ENCODE measurements at places on chromosomes 7 and 10.

GRCh38 chr10:34319197-34319846 is 495.8 kb downstream of the PARD3 start:
- peak; percentile 86 for DNase-seq

GRCh38 chr10:35130663-35131062 is 4.0 kb downstream of the CREM start:
- no peak for DNase-seq

DNA sequence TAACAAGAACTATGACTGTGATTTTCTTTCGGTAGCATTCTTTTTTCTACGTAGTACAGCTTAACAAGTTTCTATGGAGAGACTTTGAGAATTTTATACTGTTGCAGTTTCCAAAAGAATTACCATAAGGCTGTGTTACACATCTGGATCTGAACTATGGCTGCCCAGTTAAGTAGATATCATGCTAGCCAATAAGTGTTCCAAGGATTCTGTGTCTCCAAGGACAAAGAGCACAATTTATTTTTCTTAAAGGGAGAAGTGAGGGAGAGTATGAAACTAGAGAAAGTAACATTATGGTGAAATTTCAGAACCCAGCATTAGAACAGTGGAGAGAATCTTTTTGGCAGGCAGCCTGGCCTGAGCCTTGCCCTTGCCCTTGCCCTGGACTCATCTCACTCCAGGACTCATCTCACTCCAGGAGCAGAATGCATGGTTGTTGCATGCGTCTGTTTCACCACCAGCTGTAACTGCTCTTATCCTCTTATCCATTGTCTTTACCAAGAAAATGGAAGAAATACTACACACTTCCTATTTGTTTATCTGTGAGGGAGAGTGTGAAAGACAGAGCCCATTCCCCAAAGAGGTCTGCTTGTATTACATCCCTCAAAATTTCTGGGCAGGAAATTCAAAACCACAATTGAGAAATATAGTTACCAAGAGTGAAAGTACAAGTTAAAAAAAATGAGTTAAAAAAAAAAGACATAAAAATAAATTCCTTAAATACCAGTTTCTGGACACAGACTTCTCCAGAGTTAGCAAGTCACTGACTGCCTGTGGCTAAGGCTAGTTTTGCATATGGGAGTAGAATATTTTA is 1067.5 kb downstream of the NRG3 start:
- peak; percentile 64 for DNase-seq

DNA sequence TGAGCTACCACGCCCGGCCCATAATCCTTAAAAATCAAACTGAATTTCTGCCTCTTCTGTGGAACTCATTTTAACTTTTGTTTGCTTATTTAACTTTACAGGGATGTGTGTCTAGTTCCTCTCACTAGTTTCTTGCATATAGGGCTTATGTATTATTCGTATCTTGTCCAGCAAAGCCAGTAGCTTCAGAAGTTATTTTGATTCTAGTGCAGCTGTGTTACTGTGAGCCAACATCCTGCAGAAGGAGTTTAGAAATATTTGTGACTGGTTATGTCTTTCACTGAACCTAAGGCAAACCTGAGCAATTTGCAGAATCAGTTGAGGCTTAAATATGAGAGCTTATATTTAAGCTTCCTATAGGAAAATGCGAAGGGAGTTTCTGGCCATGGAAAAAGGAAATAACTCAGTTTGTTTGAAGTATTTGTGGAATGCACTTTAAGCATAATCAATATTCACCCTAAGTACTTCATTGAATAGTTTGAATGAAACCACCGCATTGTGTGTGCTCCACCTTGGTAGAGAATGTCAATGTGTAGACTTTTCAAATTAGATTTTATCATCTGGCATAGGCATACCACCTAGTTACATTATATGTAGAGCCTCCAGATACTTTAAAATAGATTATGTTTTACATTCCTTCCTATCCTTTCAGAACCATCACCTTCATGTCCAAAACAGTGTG is 90.8 kb downstream of the MCU start:
- no peak for DNase-seq

DNA sequence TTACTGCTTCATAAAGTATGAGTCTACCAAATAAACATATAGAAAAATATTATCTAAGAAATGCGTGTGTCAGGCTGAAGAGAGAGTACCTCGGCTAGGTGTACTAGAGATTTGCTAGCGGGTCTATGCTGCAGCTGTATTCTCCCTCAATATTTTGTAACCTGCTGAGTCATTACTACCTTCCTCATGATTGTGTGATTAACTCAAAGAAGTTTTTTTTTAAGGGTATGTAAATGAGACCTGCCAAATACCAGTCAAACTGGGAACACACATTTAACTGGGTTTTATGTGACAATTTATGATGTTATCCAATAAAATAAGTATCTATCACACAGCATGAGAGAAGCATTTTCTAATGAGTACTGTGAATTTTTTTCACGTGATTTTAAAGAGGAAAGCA is 180.4 kb downstream of the RNF133 start:
- no peak for DNase-seq

GRCh38 chr10:124830445-124830844 is 28.8 kb downstream of the ABRAXAS2 start:
- no peak for DNase-seq

- no peak for DNase-seq
These were observed 23.5 kb upstream of the FAM133B start for GRCh38 chr7:92613720-92614119.

DNA sequence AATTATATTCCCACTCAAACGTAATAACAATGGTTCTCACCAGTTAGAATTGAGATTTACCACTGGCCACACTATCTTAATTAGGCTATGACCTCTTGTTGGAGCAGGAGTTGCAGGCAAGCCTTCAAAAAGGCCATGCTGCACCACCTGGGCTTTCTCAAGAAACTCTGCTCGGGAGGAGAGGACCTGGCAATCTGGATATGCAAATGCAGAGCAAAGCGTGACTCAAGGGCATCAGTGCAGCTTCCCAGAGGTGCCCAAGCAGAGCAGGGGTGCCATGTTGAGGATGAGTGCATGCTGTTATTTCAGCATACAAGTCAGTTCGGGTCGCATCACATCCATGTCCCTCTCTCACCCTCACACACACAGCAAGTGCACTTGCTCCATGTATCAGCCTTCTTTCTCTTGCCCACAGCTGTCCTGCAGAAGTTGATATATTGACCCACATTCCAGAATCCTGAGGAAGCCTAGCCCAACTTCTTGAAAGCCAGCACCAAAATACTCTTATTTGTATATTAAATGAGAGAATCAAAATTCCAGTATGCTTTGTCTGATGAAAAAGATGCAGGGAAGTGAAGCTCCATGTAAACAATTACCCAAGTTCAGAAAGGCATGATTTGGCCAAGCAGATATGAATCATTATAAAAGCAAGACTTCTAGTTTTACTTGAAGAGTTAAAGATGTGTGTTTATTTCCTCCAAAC is 55.7 kb upstream of the IL6 start:
- DNase-seq: no peak

- DNase-seq: no peak
These were observed 806.1 kb downstream of the DNAJB9 start for GRCh38 chr7:109375823-109376222.

- DNase-seq: peak; percentile 51
These were observed 379.1 kb upstream of the GALNT17 start for GRCh38 chr7:70752794-70753241.

- no peak for DNase-seq
These were observed 491.1 kb upstream of the ZMIZ1 start for GRCh38 chr10:78577712-78578111.

GRCh38 chr7:156731651-156732050 is 91.1 kb downstream of the RNF32 start:
- DNase-seq: no peak

DNA sequence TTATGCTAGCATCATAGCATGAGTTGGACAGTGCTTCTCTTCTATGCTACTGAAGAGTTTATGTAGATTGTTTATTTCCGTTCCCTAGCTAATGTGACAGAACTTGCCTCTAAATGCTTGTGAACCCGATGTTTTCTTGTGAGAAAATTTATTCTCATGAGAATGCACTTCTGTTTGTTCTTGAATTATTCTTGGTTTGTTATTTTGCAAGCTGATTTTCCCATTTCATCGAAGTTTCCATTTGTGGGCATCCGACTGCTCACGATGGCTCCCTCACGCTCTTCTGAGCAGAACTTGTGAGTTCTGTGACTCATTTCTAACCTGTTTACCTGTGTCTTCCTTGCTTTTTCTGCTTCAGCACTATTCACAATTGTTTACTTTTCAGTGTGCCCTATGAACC is 59.9 kb downstream of the WDFY4 start:
- DNase-seq: no peak

GRCh38 chr10:11891776-11892486 is 68.8 kb downstream of the PROSER2 start:
- no peak for DNase-seq

DNA sequence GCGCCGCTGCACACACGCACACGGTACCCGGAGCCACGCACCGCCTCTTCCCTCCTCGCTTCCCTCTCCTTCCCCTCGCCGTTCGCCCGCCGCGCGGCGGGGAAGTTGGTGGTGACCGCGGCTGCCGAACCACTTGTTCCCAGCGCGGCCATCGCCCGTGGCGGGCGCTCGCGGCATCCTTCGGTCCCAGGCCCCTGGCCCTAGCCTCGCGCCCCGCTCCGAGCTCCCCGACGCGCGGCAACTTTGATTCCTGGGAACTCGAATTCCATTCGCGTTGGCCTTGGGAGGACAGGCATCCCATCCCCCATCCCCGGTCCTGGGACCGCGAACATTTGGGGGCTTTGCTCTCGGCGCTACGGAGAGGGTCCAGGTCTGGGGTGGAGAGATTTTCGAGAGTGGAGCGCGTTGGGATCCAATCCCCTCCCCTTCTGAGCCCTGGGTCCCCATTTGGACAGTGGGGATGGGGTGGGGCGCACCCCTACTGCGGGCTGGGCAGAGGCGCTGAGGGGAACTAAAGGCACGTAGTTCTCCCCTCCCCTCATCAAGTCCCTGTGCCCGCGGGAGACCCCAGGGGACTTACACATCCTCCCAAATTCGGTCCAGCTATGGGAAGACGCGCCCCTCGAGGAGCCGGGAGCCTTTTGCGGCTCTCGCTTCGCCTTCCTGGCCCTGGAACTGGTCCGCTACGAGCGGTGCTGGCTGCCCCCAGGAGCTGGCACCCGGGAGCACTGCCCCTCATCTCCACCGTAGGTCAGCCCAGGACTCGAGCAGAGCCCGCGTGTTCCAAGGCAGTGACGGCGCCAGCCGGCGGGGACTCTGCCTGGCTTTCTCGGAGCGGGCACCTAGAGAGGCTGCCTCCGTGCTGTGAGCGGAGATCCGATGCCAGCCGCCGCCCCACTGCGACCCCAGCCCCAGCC is 834 bp downstream of the CDH23 start:
- no peak for DNase-seq

DNA sequence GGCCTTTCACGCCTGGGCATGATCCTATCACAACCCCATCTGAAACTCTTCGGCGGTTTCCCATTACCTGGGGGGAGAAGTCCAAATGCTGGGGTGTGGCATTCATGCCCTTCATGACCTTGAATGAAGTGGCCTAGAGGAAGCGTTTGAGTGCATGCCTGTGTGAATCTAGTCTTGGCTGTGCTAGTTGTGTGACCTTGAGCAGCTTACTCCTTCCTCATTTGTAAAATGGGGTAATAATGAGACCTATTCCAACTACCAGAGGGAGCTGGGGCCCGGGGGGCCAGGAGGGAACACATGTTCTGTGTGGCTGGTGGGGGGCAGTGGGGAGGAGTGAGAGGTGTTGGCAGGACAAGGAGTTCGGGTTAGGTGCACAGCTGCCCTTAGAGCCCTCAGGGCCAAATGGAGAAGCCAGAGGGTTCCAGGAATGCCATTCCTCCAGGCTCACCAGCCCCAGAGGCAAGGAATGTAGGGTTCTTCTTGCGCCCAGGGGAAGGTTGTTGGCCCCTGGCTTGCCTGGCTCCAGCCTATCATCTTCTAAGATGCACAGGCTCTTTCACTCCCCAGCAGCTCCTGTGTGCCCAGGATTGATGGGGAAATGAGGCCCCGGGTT is 21.3 kb upstream of the TBRG4 start:
- no peak for DNase-seq

- DNase-seq: no peak
These were observed 37.8 kb downstream of the RSU1 start for GRCh38 chr10:16779384-16779915.

DNA sequence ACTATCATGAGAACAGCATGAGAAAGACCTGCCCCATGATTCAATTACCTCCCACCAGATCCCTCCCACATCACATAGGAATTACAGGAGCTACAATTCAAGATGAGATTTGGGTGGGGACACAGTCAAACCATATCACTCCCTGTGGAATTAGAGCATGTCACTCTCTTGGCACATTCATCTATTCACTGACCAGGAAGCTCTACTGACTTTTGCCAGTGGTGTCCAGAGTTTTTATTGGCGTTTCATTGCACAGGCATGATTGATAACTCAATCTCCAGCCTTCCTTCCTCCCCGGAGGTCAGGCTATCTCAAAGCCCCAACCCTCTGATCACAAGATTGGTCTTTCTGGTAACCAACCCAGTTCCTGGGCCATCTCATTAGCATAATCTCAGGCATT is 478.9 kb upstream of the NRP1 start:
- no peak for DNase-seq

GRCh38 chr7:131522325-131522930 is 34.0 kb downstream of the PODXL start:
- DNase-seq: no peak

- DNase-seq: no peak
These were observed 581.7 kb downstream of the DNAJB6 start for GRCh38 chr7:157918326-157919080.

DNA sequence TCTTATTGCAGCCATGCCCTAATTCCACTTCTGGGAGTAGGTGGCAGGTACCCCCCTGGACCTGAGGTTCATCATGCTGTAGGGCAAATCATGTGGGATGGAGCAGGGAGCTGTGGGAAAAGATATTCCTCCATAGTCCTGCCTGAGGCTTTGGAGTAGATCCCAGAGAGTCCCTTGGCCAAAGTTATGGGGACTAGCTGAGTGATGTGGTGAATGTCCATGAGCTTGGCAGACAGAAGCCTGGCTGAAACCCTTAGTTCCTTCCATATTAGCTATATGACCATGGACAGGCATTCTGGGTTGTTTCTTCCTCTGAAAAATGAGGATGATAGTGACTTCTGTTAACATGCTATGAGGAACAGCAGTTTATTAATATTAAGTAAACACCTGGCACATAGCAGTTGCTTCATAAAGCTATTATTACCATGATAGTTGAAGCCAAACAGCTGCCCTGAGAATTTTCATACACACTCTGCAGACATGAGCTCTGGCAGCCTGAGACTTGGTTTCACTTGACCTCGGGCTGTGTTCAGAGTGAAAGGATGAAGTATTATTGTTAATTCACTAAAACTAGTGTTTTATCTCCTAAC is 15.0 kb upstream of the IMPDH1 start:
- DNase-seq: no peak

- DNase-seq: no peak
These were observed 19.1 kb upstream of the FZD8 start for GRCh38 chr10:35661236-35661635.
